ENCODE measurements at places on chromosomes 3 and 15.

DNA sequence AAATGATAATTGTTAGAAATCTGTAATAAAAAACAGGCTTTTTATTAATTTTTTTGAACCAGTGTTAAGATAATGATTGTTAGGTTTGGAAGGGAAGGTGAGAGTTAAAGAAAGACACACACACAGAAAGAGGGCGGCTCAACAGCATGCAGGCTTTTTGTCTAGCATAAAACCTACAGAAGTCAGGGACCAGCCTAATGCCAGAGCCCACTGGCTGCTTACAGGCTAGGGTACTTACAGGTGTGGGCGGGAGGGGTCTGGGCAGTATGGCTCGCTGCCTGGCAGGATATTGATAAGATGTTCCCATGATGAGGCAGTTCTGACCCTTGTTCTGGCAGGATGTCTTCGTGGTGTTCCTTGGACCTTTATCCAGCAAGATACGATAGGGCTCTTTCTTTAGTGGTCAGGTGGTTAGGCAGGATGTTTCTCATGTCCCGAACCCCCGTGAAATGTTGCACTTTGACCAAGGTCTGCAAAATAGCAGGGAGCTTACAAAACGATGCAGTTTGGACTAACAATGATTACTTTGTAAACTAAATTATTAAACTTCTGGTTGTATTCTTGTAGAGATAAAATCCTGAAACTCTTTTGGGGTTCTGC lies 84.7 kb downstream of the DCUN1D1 start:
- DNase-seq: no peak

DNA sequence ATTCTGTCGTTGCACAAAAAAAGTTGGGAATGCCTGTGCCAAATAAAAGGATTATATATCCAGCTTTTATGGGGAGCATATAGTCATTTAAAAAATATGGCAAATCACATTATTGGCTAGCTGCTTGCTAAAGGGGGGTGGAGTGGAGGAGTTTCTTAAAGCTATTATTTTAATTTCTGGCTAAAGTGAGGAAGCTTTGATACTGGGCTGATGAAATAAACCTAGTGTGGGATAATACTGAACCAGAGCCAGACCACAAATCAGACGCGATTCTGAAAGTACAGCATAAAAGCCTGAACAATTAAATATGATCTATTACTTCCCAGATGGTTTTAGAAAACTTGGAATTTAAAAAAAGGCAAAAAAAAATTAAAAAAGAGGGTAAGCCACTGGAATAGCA lies 14.4 kb downstream of the POLR2M start:
- no peak for DNase-seq

DNA sequence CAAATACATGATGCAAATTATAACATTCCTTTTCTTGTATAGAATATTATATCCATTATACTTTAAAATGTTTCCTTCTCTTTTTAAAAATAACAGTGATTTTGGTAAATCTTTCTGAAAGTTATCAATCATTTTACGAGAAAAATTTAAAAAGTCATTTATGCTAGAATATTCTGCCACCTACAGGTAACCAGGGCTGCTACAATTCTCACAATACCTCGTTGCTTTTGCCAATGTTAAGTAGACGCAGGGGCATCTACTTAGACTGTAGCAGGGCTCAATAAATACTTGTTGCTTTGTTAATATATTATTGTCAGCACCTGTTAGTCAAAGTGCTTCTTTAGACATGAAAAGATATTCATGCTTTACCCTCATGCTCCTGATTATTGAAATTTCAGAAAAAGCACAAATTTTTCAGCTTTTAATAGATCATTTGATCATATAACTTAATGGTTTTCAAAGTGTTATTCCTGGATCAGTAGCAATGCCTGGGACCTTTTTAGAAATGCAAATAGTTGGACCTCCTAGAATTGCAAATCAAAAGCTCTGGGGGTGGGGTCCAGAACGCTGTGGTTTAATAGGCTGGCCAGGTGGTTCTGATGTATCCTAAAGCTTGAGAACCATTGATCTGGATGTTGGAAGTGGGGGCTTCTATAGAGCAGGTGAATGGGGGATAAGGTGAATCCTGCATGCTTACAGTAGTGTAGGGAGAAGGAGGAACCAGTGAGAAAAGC lies 223.6 kb upstream of the PDZRN3 start:
- DNase-seq: no peak

GRCh38 chr15:84789762-84790161 lies 27.4 kb upstream of the ALPK3 start:
- DNase-seq: no peak

- no peak for DNase-seq
These were observed 69.5 kb upstream of the IQSEC1 start for GRCh38 chr3:13142552-13143380.

- DNase-seq: no peak
These were observed 125.4 kb upstream of the CPNE4 start for GRCh38 chr3:132160198-132160597.

- no peak for DNase-seq
These were observed 298.5 kb downstream of the SI start for GRCh38 chr3:164779816-164780215.

- no peak for DNase-seq
These were observed 1.3 kb downstream of the NGLY1 start for GRCh38 chr3:25781758-25782594.

- no peak for DNase-seq
These were observed 14.2 kb downstream of the CIB1 start for GRCh38 chr15:90219421-90220141.

GRCh38 chr3:12585181-12585580 lies 28.3 kb downstream of the MKRN2 start:
- DNase-seq: no peak

DNA sequence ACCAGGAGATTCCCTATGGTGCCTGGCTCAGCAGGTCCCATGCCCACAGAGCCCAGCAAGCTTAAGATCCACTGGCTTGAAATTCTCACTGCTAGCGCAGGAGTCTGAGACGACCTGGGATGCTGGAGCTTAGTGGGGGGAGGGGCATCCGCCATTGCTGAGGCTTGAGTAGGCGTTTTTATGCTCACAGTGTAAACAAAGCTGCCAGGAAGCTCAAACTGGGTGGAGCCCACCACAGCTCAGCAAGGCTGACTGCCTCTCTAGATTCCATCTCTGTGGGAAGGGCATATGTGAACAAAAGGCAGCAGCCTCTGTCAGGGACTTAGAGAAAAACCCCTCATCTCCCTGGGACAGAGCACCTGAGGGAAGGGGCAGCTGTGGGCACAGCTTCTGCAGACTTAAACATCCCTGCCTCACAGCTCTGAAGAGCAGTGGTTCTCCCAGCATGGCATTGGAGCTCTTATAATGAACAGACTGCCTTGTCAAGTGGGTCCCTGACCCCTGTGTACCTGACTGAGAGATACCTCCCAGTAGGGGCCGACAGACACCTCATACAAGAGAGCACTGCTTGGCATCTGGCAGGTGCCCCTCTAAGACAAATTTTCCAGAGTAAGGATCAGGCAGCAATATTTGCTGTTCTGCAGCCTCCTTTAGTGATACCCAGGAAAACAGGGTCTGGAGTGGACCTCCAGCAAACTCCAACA lies 231.5 kb upstream of the SETMAR start:
- no peak for DNase-seq

GRCh38 chr3:147574621-147575020 lies 165.5 kb downstream of the ZIC1 start:
- DNase-seq: no peak

GRCh38 chr3:171879472-171879871 lies 36.3 kb downstream of the TMEM212 start:
- DNase-seq: no peak

DNA sequence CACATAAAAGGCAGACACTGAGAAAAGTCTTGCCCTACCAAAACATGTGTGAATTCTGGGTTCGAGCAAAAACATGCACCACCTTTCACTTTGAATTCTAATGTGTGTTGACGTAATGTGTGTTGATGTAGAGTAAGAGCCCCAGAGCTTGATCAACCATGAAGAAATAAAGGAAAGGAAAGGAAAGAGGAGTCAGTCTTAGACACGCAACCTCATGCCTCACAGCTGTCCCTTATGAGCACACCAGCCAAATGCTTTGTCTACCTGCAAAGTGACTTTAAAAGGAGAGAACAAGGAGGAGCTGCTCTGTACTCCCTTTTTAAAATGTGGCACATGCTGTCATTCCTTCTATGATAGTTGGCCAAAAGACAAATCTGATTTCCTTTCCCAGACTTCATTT lies 80.8 kb downstream of the RFTN1 start:
- no peak for DNase-seq

- DNase-seq: no peak
These were observed 20.8 kb downstream of the AKAP13 start for GRCh38 chr15:85401108-85401774.

GRCh38 chr3:118761291-118761606 lies 273.4 kb downstream of the IGSF11 start:
- DNase-seq: no peak

DNA sequence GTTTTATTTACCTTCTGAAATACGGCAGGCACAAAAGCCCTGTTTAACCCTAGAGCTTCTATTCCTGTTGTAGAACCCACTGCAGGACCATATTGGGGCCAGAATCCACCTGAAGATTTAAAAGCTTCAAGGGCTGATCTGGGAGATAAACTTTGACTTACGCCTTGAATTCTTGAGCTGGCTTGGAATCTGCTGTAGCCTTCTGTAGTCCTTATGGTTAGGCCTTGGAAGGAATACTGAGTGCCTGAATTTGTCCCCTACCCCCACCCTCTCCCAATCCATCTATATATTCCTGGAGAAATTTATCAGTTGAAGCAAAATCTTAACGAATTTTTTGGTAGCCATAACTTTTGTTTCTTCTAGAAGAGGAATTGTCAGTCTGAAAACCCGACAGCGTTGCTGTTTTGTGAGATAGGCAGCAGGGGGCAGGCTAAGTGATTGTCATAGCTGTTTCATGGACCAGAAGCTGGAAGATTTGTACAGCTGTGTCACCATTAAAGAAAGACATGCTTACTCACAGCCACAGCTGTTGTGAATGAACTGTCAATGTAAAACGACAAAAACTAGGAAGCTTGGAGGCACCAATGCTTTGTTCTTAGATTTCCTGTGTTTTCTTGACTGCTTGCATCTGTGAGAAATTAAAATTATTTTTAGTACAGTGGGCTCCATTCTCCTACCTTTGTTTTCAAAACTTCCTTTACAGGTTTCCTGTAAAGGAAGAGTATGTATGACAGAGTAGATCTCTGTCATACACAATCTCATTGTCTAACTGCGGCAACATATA lies 12.8 kb downstream of the LXN start:
- no peak for DNase-seq

DNA sequence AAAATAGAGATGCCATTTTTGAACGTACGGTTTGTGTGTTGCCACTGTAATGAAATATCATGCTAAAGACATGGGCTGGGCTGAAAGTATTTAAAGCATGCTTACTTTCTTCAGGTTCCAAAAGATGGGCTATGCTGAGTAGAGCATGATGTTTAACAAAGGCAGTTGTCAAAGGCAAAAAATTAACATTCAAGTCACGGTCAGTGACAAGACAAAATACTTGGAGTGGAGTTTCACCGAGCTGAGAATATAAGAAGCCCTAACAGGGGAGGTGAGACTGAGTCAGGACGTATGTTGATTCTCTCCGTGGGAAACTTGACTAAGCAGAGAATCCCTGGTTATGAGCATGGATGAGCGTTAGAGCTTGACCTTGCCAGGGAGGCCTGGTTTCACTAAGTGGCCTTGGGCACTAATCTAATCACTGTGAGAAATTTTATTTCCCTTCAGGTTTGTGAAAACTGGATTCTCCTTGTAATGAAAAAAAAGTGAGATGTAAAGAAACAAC lies 218.2 kb upstream of the ADAMTS9 start:
- no peak for DNase-seq

- no peak for DNase-seq
These were observed 20.1 kb downstream of the CCDC13 start for GRCh38 chr3:42752961-42753360.

DNA sequence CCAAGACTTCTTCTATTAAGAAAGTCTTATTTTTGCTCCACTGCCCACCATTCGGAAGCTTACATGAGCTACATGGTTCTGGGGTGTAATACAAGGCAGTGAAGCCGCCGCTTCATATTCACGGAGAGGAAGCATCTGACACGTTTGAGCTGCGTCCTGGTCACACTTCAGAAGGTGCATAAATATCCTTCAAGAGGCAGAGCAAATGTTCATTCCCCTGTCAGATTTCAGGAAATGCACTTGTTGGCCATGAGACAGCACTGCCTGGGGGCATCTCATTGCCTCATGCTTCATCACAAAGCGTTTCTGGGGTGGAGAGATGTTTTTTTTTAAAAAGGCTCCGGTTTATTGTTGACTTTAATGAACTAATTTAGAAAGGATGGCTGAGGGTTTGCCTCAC lies 119.9 kb downstream of the CADPS start:
- DNase-seq: no peak

- no peak for DNase-seq
These were observed 132.1 kb downstream of the LPP start for GRCh38 chr3:188286087-188286513.

DNA sequence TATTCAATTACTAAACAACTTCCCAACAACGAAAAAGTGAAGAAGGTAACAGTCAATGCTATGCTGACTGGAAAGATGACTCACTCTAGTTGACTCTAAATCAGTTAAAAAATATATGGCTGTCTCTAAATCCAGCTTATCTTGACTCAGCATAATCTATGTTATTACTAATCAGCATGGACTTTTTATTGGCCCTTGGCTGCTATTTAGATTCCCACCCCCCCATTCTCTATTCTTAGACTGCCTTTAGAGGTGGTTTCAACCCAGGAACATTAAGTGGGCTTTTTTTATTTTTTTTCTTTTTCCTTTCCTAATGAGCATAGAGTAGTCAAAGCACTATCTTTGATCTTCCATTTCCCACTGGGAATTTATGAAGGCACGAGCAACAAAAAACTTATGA lies 1.9 kb downstream of the PCOLCE2 start:
- DNase-seq: no peak

GRCh38 chr3:181912384-181912783 lies 200.7 kb downstream of the SOX2 start:
- DNase-seq: no peak

DNA sequence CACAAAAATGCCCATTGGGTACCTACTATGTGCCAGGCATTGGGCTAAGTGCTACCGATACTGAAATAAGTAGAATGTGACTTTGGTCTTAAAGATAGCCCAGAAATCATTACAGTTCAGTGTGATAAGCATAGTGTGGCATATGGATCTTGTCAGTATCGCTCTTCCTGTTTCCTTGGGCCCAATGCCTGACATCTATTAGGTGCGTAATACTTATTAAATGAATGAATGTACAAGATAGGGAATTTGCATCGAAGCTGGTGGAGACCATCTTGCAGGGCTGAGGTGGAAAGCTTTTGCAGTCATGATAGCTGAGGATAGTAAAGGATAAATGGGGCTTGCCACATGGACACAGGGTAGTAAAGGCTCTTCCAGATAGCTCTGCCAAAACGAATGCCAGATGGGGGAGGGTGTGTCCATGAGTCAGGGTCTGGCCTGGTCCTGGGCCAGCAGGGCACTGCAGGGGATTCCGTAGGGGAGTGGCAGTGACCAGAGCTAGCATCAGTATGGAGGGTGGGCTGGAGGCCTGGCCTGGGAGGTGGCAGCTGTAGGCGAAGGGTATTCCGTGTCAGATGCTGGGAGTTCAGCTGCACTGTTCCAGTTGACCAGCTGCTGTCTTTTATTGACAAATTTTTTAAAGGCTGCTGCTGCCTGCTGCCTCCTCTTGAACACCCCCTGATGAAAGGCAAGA lies 23.5 kb downstream of the TSEN2 start:
- DNase-seq: no peak
